ENCODE measurements at places on chromosomes 11 and 22.

DNA sequence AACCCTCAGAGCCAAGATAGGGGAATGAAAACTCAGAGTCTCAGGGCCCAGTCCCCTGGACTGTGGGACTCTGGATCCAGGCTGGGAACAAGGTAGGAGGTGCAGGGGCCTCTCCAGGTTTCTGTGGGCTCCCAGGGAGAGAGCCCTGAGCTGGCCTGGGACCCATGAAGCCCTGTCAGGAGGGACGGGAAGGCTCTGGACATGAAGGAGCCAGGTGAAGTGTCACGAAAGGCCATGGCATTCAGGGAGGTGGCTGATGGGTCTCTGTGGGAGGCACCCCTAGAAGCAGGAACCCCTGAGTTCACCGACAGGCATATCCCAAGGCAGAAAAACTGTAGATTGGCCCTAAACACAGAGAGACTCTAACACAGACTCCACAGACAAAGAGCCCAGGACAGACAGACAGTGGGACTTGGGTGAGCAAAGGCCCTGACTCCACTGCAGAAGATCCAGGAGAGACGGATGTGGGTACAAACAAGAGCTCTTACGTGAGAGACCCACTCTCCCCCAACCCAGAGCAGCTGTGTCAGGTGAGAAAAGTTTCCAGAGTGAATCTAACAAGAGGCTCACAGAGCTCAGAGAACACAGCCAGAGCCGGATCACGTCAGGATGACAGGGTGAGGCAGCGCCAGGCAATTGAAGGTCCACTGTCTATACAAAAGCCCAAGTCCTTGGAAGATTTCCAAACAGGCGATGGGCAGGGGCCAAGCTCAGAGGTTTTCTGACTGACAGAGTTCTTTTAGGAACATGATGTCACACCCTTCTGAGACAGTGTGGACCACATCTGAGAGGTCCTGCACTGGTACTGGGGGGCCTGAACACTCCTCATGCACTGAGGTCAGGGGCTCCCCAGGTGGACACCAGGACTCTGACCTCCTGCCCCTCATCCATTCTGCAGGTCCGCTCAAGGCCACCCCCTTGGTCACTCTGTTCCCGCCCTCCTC, 27.4 kb downstream of the IGLL5 start:
- DNase-seq: no peak

DNA sequence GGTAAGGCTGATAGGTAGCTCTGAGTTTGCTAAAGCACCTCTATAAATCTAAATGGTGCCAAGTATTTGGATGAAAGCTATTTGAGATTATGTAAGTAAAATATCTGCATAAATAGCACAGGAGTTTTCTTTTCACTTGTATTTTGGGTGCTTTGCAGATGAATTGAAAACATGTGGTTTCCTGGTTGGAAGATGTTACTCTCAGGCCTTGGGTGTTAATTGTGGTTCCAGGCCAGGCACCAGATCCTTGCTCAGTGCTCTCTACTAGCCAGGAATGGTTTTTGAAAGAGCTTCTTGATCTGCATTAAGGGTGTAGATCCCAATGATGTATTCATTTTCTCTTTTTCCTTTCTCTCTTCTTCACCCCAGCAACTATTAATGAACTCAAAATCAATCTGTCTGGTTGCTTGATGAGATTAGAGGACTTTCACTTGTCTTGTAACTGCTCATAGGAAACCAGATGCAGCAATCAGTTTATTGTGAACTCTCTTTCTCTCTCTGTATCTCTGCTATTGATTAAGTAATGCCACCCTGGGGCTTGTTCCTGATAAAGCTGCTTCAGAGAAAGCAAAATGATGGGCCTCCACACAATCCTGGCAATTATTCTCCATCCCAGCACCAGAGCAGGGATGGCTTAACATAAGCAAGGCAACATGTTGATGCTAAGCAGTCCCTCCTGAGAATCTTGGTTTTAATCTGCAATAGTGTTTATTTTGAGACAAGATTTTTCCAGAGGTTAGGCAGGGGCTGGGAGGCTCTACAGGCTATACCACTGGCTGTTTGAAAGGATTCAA, 147.0 kb upstream of the NTM start:
- no peak for DNase-seq

- DNase-seq: no peak
These were observed 1.8 kb upstream of the CD82 start for GRCh38 chr11:44563711-44564110.

DNA sequence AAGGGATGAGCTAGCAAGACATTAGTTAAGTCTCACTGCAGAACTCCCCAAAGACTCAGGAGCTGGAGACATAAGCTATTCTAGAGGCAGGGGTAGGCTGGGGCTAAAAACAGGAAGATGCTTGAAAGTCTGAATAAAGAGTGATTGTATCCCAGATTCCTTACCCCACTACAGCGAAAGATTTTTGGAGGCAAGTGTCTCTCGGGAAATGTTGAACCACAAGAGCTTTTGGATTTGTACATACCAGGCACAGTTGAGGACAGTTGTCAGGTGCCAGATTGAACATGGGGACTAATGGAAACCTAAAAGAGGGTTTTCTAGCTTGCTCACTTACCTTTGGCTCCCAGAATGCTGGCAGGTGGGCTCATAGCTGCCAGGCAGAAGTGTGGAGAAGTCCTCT, 43.5 kb upstream of the OR9Q1 start:
- no peak for DNase-seq

- no peak for DNase-seq
These were observed 32.9 kb downstream of the CABIN1 start for GRCh38 chr22:24043958-24044357.

DNA sequence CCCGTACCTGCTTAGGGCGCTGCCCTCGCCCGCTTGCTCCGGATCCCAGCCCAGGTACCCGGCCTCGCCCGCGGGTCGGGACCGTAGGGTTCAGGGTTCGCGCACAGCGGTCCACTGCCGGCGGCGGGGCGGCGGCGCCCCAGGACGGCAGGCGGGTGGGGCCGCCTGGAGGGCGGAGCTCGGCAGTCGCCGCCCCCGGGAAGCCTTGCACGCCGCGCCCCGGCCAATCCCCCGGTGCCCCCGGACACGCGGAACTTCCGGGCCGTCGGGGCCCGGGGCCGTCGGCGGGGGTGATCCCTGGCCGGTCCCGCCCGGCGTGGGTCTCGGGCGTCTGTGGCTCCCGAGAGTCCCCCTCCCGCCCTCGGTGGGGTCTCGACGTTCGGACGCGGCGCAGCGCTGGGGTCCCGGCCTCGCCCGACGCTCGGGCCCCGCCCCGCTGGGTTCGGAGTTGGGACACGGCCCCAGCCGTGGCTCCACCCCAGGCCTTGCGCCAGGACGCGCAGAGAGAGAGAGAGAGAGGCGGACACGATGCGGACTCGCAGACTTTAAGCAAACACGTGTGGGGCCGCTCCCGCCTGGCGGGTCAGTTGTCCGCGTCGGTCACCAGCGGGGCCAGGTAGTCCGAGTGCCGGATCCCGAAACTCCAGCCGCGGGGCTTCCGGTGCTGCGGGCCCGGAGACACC, at the start of gene TYMP:
Gene TYMP (minus strand): TSS at position 116 of the 683 bp plus-strand sequence. CDS start 303 bp downstream, outside the sequence.
- DNase-seq: no peak

- no peak for DNase-seq
These were observed 27.9 kb downstream of the RNF169 start for GRCh38 chr11:74776546-74776945.

GRCh38 chr11:86369668-86370067, 5.0 kb upstream of the CCDC81 start:
- no peak for DNase-seq

GRCh38 chr22:47299863-47300697, 537.6 kb downstream of the TBC1D22A start:
- DNase-seq: no peak

DNA sequence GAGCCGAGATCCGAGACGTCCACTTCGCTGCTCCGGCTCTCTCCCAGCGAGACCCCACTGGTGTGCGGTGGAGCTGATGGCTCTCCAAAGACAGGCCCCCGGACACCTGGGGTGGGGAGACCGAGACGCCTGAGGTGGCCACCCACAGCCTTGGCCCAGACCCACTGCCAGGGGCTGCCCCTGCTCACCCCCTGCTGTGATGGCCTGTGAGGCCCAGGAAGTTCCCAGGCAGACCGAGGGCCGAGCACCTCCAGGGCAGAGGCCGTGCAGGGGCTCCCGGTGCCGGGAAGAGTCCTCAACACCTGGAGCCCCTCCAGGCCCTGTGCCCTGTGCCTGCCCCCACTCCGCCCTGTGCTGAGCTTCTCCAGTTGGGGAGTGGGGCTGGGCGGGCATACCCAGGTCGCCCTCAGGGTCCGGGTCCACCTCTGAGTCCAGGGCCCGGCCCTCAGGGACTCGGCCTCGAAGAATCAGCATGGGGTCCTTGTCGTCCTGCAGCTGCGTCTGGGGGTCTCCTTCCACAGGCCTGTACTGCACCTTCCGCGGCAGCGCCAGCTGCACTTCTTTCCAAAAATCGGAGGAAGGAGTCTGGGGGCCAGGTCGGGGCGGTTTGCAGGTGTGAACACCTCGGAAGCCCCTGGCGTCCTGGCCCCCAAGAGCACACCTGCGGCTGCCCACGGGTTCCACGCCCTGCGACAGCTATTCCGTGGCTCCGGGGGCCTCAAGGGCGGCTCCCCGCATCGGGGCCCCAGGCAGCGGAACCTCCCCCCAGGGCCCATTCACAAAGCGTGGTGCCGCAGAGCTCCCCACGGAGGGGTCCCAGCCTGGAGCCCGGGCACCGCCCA, 8.6 kb downstream of the SIGIRR start:
- DNase-seq: no peak

DNA sequence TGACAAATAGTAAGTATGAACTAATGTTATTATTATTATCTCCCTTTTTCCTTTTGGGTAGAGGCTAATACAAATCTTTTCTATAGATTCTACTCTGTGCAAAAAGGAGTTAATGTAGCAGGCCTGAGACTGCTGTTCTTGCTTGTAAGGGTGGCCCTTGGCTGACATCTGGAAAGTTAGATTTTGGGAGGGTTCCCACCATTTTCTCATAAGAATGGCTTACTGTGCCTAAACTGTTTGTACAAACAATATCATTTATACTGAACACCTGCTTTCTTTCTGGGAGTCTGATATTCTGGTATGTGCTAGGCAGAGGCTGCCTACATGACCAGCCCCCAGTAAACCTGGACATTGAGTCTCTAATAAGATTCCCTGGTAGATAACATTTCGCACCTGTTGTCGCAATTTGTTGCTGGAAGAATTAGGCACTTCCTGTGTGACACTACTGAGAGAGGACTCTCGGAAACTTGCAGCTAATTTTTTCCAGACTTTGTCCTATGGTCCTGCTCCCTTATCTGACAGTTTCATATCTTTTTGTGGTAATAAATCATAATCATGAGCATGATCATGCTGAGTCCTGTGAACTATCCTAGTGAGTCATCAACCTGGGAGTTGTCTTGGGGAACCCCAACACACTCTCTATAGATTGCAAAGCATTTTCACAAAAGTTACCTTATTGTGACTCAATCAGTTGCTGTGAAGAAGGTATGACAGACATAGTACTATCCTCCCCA, 257.7 kb upstream of the CCDC90B start:
- no peak for DNase-seq

DNA sequence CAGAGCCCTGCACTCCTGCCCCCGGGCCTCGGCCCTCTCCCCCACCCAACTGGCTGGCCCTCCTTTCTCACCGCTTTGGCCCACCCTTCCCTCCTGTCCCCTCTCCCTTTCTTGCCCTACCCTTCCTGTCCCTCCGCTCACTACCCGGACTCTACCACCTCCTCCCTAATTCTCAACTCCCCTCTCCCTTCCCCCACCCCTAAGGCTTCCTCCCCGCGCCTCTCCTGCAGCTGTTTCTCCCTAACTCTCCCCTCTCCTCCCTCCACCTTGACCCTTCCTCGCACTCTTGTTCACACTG, 421 bp downstream of the SLC15A3 start:
- DNase-seq: no peak

GRCh38 chr11:59822989-59823566, 12.5 kb upstream of the MRPL16 start:
- peak; percentile 35 for DNase-seq

GRCh38 chr11:112734207-112734606, 227.0 kb upstream of the NCAM1 start:
- DNase-seq: no peak

DNA sequence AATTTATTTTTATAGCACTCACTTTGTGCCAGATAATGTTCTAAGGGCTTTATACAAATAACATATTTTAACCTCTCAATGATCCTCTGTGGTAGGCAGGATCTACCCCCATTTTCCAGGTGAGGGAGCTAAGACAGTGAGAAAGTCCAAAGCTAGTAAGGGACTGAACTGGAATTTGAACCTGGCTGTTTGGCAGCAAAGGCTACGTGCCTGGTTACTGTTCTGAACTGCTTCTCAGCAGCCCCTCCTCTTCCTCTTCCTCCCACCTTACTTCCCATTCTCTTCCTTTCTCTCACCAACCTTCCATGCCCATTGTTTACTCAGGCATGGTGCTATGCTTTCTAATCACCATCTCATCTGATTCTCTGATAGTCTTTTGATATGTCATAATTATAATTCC, 82.0 kb downstream of the INSC start:
- no peak for DNase-seq

DNA sequence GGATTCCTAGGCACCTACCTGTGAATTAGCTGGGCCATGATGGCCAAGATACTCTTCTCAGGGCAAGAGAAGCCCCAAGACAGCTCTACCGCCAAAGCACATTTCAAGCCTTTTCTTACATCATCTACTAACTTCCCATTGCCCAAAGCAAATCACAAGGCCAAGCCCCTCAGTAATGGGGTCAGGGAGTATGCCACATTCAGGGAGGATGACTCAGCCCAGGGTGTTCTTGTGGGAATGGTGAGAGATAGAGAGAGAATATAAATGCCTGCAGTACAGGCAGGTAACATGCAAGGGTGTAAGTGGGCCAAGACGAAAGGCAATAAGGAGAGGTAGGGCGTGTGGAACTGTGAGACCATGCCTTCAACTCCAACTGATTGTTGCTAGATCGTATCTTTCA, 162.5 kb upstream of the ISX start:
- DNase-seq: no peak

DNA sequence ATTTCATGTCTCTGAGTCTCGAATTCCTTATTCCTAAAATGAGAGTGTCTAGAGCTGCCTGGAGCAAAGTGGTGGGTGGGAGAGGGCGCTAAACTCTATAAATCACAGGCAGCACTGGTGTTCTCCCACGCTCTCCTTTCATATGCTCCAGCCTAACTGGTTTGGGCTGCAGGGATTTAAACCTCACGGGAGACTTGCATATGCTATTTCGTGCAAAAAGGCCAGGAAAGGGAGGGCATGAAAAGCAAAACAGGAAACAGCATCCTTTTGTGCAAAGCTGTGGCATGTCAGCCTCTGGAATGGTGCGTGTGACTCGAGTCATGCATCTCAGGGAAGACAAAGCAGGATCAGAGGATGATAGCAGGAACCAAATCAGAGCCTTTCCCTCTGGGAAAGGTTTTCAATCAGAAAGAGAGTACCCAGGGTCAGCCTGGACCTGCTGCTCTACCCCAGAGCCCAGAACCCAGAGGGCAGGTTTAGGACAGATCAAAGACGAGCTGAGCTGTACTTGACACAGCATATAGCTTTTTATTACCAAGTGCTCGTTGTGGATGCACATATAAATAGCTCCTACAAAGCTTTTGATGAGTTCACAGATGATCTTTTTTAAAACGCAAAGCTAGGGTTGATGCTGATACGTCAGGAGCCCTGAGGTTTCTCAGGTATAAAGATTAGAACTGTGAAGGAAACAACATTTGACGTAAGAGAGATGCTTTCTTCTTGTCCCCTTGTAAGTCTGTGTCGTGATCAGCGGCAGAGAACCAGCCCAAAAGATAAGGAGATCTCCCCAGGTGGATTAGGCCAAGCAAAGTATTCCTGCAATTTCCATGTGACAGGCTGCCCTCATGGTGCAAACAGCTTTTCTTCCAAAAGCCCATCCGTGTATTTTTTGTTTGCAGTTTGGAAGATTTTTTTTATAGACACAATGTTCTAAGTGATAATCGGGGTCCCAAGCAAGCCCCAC, 46.2 kb upstream of the YWHAH start:
- no peak for DNase-seq
